ENCODE measurements at places on chromosomes 11 and 22.

DNA sequence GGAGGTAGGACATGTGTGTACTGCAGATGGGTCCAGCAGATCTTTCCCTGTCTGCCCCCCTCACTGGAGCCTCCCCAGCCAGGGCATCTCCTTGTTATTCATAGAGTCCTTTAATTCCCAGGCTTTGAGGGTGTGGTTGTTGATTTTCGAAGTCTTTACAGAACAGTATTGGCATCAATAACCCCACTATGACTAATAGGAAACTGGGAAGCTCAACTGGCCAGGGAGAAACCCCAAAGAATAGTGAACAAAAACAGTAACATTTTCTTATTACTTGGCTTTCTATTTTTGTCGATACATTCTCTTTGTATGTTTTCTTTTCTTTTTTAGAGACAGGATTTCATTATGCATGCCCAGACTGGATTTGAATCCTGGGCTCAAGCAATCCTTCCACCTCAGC is 57.9 kb downstream of the NF2 start:
- DNase-seq = no peak

DNA sequence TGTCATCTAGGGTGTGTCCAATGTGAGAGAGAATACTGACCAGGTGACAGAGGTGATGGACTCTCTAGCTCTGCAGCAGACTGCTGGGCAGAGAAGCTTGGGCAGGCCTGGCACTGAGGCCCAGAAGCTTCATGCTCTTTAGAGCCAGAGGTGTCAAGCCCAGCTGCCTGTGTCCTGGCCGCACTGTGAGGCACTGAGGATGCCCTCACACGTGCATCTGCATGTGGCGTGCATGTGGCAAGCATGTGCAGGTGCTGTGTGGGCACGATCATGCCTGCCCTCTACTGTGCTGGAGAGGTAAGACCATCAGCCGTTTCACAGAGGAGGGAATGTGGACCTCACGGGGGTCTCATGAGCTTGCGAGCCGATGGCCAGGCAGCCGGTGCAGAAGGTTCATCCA is 15.8 kb upstream of the TXNRD2 start:
- DNase-seq = no peak

DNA sequence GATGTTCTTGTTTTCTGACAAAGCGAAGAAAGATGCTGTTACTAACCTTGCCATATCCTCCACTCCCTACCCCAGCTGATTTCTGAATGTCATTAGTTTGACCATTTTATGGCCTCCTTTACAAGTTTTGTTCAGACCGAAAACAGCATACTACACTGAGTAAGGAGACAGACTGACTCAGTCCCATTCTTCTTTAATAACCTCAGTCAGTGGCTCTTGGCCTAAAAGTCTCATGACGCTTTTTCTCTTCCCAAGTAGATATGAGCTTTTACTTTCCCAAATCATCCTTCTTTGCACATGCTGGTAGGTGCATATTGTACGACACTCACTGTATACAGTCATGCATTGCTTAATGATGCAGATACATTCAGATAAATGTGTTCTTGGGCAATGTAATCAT is 8.0 kb upstream of the FIBIN start:
- DNase-seq = no peak

DNA sequence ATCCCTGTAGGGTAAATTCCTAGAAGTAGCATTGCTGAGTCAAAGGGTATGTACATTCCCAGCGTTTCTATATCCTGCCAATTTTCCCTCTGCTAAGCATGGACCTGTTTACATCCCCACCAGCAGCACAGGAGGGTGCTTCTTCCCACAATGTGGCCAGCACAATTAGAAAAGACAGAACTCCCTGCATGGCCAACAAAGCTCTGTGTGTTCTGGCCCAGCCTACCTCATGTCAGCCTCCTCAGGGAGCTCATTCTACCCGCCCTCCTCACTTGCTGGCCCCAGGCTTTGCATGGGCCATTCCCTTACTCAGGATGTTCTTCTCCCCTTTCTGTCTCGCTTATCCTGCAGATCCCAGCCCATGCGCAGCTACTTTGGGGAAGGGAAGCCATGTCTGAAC is 186.1 kb downstream of the DSCAML1 start:
- no peak for DNase-seq

DNA sequence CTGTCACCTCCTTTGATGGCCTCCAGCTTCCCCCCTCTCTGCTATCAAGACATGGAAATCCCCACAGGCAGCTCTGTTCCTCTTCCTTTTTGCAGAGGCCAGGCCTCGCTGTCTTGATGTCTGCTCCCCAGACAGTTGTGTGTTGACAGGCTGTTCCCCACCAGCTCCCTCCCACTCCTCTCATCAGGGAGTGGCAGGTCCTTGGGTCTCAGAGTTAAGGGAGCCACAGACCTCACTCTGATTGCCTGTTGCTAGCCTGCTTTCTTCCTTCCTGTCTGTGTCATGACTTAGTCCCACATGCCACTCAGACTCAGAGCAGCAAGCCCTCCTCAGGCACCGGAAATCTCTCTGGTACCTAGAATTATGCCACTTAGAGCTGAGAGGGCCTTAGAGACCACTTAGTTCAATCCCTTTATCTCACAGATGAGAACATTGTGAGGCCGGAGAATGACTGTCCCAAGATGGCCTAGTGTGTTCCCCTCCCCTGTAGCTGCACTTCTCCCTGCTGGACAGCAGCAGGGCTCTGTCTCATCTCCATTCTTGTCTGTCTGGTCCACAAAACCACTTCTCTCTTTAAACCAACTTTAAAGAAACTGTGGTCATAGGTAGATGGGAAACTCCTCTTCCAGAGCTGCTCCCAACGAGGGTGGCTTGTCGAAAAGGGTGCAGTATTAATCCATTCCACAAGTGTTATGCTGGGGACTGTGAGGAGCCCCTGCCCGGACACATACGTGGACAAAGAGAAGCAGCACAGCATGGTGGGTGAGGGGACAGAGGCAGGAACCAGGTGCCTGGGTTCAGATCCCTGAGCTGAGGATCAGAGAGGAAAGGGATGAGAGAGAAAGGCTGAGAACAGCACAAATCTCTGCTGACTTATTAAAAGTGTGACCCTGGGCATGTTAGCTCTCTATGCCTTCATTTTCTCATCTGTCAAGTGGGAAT is 4.2 kb downstream of the AMPD3 start:
- DNase-seq = no peak

GRCh38 chr11:46952553-46952952 is 16.0 kb downstream of the CSTPP1 start:
- DNase-seq = no peak

DNA sequence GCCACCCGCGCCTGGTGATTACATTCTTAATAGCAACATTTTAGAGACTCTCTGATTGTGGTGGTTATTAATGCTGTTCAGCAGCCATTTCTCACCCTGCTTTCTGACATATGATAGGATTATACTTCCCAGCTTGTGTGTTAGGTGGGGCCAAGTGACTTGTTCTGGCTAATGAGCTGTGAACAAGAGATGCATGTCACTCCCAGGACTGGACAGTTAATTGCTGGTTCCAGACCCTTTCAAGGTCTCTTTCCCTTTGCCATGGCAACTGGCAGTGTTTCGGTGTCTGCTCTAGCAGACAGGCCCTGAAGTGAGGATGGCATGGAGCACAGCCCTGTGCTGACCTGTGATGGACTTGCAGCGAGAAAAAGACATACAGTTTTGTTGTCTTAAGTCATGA is 8.9 kb upstream of the PTPRJ start:
- DNase-seq = no peak

- peak; percentile 81 for DNase-seq
Measured at GRCh38 chr11:131885431-131885830, 515.0 kb downstream of the NTM start.
